ENCODE measurements at places on chromosomes 12 and 14.

GRCh38 chr14:77140359-77141213 is 1.0 kb downstream of the ZDHHC22 start:
- DNase-seq = no peak

GRCh38 chr12:90098132-90098779 is 389.6 kb upstream of the ATP2B1 start:
- no peak for DNase-seq

DNA sequence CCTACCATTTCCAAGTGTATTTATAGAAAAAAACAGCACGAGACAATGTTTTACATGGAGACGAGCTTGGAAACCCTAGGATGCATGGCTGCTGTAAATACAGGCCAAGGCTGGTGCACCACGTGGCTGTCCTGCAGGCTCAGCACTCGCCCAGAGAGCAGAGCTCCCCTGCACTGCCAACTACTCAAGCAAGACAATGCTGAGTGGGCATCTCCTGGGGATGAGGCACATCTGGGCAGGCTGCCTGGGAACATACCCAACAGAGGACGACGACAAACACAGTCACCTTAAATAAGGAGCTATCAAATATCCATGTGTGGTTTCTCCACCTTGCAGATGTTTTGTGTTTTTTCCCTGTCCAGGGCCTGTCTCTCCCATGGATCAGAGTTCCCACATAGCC is 128.3 kb upstream of the PRMT8 start:
- no peak for DNase-seq

DNA sequence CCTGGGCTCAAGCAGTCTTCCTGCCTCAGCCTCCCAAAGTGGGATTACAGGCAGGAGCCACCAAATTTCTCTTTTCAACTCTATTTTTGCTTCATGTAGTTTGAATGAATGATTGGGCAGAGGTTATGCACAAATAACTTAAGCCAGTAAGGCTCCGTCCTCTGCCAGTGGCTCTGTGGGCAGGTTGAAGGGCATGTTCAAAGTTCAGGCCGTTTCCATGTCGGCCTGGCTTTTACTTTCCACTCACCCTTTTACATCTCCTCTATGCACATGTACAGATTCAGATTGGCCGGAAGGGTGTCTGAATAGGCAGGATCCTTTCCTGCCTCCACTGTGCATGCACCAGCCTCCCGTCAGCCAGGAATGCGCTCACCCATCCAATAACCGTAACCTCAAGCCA is 132.3 kb downstream of the EML1 start:
- DNase-seq = no peak

DNA sequence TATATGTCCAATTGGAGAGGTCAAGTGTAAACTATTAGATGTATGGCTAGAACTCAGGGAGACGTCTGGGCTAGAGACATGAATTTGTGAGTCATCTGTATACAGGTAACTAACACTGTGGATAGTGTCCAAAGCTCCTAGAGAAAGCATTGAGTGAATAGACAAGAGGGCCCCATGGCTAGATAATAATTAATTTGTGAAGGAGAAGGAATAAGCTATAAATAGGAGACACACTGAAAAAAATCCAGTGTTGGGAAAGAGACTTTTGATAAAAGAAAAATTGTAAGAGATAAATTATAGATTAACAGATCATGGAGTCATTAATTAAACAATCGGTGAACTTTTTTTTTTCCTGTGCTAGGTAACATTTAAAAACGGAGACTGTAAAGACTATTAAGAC is 326.6 kb upstream of the PRICKLE1 start:
- peak; percentile 93 for DNase-seq

GRCh38 chr12:111434680-111435338 is 29.1 kb downstream of the SH2B3 start:
- peak; percentile 24 for DNase-seq

DNA sequence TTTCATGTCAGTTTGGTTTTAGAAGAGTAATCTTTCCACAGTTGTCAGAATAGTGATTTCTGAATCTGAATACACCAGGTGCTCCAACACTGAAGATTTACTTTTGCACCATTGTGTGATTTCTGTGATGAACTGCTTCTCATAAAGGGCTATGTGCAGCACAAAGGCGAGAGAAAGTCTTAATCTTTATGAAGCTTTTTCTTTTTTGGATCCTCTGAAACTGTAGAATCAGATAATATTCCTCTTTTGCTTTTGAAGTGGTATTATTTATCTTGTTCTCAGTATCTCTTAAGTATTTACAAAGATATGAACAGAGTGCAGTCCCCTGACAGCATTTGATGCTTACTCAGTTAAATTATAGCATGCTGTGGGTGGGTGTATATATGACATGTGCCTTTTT is 207.8 kb downstream of the NAV3 start:
- DNase-seq = no peak

GRCh38 chr12:130832561-130833209 is 6.4 kb downstream of the STX2 start:
- DNase-seq = no peak

- no peak for DNase-seq
These were observed 79.6 kb downstream of the PITPNM2 start for GRCh38 chr12:123071099-123071800.

GRCh38 chr12:119959435-119959834 is 29.6 kb upstream of the BICDL1 start:
- DNase-seq = no peak

DNA sequence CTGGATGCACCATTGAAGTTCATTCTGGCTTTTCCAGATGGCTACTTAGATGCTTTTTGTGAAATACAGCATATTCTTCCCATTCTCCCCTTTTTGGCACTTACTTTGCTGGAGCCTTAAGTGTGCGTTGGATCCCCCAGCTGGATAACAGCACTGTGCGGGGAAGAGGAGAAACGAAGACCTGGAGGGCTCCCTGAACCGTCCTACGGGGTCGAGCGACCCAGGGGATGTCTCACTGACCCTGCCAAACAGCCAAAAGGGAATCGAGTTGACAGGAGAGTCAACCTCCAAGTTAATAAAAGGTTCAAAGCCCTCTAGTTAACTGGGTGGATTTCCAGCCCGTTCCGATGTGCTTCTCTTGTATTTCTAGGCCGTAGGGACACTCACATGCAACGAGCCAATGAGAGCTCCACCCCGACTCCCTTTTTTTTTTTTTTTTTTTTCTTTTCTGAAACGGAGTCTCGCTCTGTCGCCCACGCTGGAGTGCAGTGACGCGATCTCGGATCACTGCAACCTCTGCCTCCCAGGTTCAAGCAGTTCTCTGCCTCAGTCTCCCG is 1.0 kb upstream of the CAMKK2 start:
- peak; percentile 57 for DNase-seq

Data from kidney glomerular epithelial cell (primary cell).